ENCODE measurements at places on chromosomes 4 and X. TPM values are rescaled to one million over a fixed set of nuclear protein-coding genes. Genes with fewer than 3 reads are reported as not detected.

- no peak for DNase-seq
These were observed 41.2 kb upstream of the C4orf50 start for GRCh38 chr4:6059375-6059805.

DNA sequence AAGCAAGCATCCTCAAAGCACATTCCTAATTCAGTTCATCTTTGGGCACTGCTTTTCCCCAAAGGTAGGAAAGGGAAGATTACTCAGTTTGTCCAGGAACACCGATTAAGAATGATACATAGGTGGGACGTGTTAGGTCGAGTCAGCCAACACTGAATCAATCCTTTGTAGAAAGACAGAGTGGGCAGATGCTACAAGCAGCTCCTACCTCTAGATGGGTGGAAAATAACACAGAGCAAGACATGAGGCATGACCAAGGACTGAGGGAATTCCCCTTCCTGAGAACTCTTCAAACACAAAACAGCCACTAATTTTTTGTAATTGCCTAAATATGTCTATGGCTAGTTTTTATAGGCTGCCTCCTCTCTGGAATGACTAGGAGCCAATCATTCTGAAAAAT is 331.7 kb downstream of the HNRNPD start:
- no peak for DNase-seq

Gene PPP1R2C
- not detected for total RNA-seq

Gene SERPINA7
- not detected for total RNA-seq

GRCh38 chr4:184262901-184263300 is 45.2 kb upstream of the ENPP6 start:
- no peak for DNase-seq

Gene PCDH18
- total RNA-seq: 34.9 TPM

- no peak for DNase-seq
These were observed 70.7 kb upstream of the ANXA10 start for GRCh38 chr4:168021666-168022065.

Gene RHOXF2
- not detected for total RNA-seq

GRCh38 chr4:168619266-168619631 is 122.4 kb downstream of the PALLD start:
- DNase-seq: no peak

DNA sequence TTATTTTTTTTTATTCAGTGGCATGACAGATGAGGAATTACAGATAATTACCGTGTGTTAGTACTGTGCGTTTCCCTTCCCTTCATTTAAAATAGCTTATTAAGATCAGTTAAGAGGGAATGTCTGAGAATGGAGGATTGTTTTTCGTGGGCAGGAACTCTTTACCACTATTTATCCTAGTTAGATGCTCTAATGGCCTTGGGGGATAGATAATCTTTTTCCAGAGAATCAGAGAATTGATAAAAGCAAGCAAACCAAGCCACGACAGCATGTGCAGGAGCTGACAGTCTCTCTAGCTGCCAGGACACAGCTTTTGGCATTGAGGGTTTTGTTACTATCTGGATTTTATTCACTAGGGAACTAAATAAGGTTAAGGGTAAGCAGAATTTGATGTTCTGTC is 128.7 kb downstream of the DCLK2 start:
- DNase-seq: no peak

DNA sequence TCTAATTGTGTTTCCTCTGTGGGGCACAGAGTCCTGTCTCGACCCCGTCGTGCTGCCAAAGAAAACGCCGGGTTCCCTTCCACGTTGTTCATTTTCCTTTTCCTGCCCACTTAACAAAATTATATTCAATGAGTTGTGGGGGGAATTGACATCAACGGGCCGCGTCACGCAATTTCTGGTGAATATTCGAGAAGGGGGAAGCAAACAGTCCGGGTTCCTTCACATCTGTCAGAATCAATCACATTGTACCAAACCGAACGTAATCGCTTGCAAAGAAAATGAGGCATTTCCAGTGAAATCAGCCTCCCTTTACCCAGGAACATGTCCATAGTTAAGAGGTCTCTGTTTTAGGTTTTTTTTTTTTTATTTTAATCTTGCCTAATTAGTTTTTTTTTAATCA is 243.5 kb downstream of the SHOX start:
- no peak for DNase-seq

GRCh38 chr4:38672074-38672396 is 8.0 kb downstream of the KLF3 start:
- peak; percentile 54 for DNase-seq

DNA sequence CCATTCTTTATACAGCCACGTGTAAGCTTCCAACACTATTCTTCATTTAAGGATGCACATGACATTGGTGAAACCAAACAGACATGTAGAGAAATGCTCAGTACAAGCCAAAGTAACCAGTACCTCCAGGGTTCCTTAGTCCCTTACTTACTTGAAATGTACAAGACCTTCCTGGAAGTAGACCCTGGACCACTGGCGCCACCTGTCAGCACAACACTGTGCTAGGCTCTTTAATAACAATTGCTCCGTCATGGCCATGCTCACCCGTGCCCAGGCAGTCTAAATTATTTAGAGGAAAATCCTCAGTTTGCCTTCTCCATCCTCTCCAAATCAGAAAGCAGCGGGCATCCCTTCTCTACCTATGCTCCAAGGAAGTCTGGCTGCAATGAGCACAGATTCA is 52.7 kb downstream of the ADGRA3 start:
- DNase-seq: no peak

Gene MAGEB17
- 0.40 TPM for total RNA-seq

GRCh38 chr4:11424000-11424399 is 4.7 kb downstream of the HS3ST1 start:
- no peak for DNase-seq

- no peak for DNase-seq
These were observed 229.9 kb downstream of the SOX3 start for GRCh38 chrX:140274811-140275525.

- peak; percentile 15 for DNase-seq
These were observed 63.3 kb upstream of the PRPS1 start for GRCh38 chrX:107565015-107565414.

DNA sequence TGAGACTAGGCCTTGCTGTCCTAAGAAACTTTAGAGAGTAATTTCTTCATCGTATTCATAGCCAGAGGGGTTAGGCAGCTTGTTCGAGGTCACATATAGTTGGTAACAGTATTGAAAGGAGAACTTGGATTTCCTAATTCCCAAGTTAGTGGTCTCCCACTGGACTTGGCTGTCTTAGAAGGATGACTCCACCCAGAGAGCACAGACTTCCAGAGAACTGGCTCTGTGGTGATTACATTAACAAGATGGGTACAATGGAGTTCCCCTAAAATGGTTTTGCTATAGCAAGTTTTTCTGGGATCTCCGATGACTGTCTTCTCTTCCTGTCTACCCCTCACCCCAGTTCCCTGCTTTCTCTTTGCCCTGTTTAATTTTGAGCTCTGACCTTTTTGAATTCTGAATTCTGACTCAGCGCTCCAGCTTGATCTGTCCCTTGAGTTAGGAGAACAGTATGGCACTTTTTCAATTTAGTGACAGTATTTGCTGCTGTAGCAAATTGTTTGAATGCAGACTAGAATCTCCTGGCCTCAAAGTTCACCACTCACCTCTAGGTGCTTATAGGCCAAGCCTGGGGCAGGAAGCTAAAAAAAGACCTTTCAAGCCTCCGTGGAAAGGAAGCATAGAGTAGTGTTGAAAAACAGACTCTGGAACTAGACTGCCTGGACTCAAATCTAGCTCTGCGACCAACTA is 6.9 kb downstream of the MSN start:
- no peak for DNase-seq

Gene TEX13B
- total RNA-seq: not detected

Gene WDFY3
- 129 TPM for total RNA-seq

Gene MAGEH1
- 74.0 TPM for total RNA-seq

DNA sequence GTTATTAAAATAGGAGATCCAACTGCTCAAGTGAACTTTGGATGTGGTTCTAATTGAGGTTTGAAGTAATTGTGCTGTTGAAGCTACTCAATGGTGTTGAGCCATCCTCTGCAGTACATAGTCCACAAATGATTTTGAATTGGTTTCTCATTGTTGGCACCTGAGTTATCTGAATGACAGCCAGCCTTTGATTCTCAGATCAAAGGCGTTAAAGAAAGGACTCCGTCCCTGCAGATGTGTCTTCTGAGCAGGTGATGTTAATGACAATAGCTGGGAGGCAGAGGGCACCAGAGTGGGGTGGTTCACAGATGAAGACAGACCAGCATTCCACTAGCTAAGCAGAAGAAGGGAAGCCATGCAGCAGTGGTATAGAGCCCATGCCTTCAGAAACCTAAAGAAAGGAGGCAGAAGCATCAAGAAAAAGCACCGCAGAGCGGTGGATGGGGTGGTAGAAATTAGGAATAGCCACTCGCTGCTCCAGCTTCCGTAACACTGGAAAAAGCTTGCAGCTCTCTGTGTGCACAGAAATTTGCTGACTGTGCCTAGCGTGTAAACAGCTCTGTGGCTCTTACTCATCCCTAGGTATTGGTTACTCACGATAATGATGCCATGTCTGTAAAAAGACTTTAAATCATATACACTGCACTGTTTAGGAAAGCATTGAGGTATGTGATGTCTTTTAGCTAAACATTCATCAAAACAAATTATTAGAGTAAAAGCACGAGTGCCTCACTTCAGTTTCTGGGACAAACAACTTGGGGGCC is 79.2 kb upstream of the CLCN4 start:
- no peak for DNase-seq

DNA sequence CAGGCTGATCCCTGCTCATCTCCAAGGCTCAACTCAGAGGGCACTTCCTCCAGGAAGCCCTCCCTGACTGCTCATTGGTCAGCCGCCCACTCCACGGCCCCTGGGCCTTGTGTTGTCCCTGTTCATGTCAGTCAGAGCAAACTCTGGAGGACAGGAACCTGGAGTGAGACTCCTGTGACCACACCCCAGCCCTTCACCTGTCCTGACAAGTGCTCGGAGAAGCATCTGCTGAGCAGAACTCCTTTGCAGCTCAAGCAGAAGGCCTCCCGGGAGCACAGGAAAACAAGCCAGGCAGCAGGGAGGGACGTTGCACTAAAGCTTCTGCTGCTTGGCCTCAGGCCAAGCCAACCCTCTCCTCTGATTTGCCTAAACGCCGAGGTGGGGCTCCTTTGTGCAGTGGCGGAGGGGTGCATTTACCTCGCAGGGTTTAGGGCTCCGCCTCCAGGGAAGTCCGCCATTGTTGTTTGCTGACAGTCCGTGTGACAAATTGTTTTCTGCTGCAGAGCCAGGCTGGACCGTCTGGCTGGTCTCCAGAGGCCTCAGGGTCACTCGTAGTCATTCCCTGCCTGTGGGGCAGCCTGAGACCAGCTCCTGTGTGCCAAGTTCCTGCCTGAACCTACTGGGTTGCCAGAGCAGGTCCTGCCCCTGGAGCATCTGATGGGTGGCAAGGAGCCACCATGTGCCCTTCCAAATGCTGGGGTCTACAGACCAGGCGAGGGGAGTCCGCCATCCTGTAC is 61.8 kb downstream of the C4orf50 start:
- DNase-seq: peak; percentile 21

GRCh38 chr4:8648816-8649630 is 56.5 kb downstream of the CPZ start:
- no peak for DNase-seq

DNA sequence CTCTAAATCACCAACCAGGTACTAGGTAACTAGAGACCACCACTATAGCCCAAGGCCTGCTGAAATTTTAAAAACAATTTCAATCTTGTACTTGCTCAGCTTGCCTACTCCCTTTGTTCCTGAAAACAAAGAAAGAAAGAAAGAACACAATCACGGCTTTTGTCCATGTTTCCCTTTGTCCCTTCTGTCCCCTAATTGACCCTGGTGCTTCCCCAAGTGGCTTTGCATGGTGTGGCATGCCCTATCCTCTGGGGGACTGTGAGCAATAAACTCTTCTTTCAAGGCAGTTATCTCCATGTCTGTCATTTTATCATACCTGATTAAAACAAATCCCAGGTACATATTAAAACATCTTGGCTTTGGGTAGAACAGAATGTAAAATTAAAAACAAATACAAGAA is 94.8 kb downstream of the ARSJ start:
- DNase-seq: no peak

Gene POF1B
- total RNA-seq: 4.7 TPM

Gene BTK
- total RNA-seq: 1.0 TPM

Gene REELD1
- 0.13 TPM for total RNA-seq

DNA sequence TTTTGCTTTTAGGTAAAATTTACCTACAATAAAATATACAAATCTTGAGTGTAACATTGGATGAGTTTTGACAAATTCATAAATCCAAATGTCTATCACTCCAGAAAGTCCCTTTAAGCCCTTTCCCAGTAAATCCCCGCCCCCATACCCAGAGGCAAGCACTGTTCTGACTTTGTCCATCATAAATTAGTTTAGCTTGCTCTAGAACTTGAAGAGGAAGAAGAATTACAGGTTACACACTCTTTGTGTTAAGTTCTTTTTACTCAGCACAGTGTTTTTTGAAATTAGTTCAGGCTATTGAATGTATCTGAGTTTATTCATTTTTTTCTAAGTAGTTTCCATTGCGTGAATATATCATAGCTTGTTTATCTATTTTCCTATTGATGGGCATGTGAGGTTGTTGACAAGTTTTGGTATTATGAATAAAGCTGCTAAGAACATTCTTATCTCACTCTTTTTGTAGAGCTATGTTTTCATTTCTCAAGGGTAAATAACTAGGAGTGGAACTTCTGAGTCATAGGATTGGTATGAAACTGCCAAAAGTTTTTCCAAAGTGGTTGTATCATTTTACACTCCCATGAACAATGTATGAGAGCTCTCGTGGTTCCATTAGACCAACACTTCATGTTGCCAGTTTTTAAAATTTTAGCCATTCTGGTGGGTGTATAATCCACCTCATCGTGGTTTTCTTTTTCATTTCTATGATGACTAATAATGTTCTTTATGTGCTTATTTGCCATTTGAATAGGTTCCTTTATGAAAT is 22.4 kb upstream of the HPSE start:
- peak; percentile 13 for DNase-seq

- no peak for DNase-seq
These were observed 26.9 kb upstream of the GJB1 start for GRCh38 chrX:71195964-71196649.

- DNase-seq: peak; percentile 19
These were observed 367.2 kb downstream of the BMPR1B start for GRCh38 chr4:95124906-95125504.

DNA sequence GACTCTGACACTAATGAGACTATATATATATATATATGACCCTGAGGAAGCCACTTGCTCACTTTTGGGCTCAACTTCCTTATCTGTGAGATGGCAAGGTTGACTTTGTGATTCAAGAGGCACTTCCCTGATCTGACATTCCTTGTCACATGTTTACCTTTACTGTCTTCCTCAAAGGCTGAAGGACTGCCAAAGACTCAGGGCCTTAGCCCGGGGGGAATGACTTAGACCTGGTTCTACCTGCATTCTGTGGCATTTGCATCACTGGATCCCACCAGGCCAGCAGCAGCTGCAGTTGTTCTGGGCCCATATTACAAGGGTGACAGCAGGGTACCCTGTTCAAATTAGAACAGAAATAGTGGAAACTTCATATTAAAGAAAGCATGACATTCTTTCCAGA is 3.1 kb upstream of the HS6ST2 start:
- DNase-seq: no peak

Gene KIAA1210
- 0.33 TPM for total RNA-seq

Gene TCEAL5
- total RNA-seq: 2.2 TPM

DNA sequence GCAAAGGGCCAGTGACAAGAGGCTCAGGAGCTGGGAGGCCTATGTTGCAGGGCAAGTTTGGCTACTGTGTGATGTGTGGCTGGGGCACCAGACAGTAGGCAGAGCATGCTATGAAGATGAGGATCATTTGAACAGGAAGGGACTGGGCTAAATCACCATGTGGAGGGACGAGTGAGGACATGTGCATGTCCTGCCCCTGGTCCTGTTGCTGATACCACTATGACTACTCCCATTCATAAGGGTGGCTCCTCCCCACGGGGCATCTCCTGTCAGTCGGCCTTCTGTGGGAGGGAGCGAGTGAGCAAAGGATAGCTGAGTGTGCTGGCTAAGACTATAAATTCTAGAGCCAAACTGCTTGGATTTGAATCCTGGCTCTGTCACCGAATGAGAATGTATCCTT is 139.2 kb downstream of the TMEM164 start:
- no peak for DNase-seq

Measured in thyroid gland (tissue), 4 donors.